ENCODE measurements at places on chromosomes 6 and 20.

- no peak for DNase-seq
These were observed 122.6 kb downstream of the LRRC1 start for GRCh38 chr6:53917464-53917842.

- no peak for DNase-seq
These were observed 109.4 kb upstream of the HCRTR2 start for GRCh38 chr6:55064711-55065420.

DNA sequence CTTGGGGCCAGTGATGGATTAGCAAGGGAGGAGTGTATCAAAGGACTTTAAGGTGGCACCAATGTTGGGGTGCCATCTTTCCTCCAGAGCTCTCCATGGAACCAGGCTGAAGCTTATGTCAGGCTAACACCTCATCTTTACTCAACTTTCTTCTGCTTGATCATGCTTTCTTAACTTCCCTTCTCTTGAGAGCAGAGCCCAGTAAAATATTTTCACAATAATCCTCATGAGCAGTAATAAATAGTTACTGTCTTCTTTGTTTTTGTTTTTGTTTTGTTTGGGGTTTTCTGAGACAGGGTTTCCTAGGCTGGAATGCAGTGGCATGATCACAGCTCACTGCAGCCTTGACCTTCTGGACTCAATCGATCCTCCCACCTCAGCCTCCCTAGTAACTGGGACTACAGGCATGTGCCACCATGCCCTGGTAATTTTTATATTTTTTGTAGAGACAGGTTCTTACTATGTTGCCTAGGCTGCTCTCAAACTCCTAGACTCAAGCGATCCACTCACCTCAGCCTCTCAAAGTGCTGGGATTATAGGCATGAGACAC, 127.9 kb upstream of the TOP1 start:
- no peak for DNase-seq

- DNase-seq = no peak
These were observed 118.7 kb downstream of the HFE start for GRCh38 chr6:26205625-26206574.

Measured in NCI-H748 treated with DMSO at 0.1 percent for 48 hours (cell line).